NCI-H524 treated with DMSO at 0.1 percent for 48 hours (cell line): ENCODE measurements at places on chromosomes 3 and 15.
A peak's percentile ranks its signal among the peaks of the same experiment; 100 is the strongest.

GRCh38 chr3:125990253-125990970 is 21.4 kb downstream of the ROPN1B start:
- peak; percentile 59 for DNase-seq

GRCh38 chr3:12985148-12985547 is 88.1 kb downstream of the IQSEC1 start:
- DNase-seq = no peak

DNA sequence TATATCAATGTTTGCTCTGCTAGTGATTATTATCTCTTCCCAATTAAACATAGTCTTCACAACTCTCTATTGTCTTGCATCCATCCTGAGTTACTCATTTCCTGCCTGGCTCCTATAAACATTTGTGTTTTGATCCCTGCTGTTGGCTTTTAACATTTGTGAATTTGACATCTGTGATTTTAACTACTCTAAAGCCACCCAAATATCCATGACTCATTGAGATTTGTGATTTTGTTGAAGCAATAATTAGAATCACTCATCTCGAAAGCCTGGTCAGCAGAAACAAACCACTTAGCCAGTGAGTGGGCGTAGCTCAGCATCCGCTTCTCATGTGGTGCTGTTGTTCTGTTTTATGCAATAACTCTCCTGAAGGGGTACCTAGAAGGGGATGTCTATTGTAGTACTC is 174.3 kb upstream of the ZBTB20 start:
- DNase-seq = no peak

DNA sequence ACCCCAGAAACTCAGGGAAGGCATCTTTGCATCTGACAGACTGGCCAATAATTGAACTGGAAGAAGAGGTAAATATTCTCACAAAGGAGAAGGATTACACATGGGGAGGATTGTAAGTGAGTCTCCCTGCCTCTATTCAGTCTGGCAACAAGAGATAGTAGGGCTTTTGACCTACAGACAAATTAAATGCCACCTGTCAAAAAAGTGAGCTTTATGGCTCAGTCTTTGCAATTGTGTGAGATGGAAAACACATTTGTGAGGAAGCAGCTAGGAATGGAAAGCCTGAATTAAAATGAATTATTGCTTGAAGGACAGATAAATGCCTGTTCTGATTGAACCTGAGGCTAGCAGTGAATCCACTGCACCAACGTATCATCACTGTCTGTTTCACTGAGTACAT is 173.3 kb upstream of the GOLIM4 start:
- no peak for DNase-seq

GRCh38 chr3:40657623-40658022 is 132.9 kb downstream of the ZNF621 start:
- no peak for DNase-seq

DNA sequence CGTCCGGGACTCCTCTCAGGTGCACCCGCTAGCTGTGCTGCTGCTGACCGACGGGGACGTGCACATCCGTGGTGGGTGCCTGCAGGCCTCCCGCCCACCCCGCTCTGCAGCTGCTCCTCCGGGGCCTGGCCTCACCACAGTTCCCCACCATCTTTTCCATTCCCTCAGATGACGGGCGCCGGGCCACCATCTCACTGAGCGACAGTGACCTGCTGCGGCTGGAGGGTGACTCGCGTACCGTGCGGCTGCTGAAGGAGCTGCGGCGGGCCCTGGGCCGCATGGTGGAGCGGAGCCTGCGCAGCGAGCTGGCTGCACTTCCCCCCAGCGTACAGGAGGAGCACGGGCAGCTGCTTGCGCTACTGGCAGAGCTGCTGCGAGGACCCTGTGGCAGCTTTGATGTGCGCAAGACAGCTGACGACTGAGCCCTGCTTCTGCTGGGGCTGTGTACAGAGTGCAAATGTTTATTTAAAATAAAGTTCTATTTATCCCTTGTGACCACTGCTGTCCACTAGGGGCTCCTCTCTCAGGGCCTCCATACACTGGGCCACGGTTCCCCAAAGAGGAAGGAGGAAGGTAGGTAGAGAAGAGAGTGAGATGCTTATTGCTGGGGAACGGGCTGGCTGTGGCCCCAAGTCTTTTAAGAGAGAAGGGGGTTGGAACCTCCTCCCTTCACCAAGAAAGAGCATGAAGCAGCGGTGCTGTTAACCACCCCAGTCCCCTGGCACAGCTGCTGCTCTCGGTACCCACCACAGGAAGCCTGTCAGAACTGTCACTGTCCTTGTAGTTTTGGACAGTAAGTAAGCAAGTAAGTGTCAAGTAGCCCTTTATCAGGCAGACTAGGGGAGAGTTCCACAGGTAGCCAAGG is 47.0 kb downstream of the DHX30 start:
- DNase-seq = no peak

GRCh38 chr15:69723404-69724096 is 270.9 kb downstream of the RPLP1 start:
- peak; percentile 50 for DNase-seq

DNA sequence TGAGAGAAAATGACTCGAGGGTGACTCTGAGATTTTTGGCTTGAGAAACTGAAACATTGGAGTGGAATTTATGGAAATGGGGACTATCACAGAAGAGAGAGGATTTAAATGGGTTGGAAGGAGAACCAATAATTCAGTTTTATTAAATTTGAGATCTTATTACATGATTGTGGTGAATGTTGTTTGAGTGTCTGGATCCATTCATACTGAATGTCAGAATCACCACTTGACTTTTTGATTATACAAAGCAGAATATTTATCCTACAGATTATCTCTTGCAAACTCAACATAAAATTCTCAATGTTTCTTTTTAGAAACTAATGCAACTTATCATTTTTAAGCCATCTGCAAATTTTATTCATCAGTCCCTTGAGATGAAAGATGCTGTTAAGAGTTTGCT is 332.8 kb downstream of the CNTN3 start:
- no peak for DNase-seq

DNA sequence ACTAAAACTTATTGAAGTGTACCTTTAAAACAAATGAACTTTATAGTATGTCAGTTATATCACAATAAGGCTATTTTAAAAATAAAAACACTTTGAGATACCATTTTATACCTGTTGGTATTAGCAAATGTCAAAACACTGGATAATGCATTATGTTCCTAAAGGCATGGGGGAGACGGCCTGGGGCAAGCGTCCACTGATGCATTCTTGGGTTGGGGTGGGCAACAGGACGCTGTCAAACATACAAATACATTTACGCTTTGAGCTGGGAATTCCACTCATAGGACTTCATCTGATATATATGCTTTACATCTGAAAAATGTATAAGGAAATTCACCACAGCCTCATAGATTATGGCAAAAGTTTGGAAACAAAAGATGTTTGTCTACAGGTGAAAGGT is 7.6 kb upstream of the GATA2 start:
- DNase-seq = no peak

- DNase-seq = no peak
Observed at GRCh38 chr15:58503139-58504027, 71.6 kb downstream of the LIPC start.
